ENCODE measurements at places on chromosomes 3 and 15.

DNA sequence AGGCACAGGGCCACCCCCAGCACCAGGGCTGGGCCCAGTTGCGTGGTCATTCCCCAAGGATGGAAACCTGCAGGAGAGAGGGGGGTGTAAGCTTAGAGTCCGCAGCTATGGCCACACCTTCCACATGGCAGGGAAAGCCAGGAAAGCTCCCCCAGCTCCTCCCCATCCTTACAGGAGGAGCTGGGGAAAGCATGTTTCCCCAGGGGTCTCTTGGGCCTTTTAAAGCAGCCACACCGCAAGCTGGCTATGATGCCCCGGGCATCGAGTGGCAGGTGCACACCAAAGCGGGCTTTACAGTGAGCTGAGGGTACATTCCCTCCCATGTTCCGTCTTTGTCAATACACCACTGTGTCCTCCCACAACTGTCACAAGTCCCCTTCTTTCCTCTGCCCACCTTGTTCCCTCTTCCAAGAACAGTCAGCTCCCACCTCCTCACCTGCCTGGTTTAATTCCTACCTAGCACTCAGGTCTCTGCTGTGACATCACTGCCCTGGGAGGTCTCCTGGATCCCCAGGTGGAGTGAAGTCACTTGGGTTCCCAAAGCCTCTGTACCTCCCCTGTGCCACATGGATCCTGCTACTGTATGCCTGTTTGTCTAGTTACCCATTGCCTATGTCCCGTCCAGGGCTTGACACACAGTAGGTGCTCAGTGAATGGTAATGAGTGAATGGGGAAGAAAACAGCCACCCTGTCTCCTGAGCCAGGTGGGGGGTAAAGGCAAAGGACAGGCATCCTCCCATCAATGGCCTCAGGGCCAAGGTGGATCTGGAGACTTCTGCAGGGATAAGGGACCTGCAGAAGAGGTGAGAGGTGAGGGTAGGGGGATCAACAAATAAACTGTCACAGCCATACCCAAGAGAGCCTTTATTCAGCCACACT lies 3.4 kb downstream of the HYAL3 start:
- no peak for DNase-seq

- no peak for DNase-seq
Measured at GRCh38 chr3:112761062-112761638, 85.5 kb downstream of the CD200R1L start.

- no peak for DNase-seq
Measured at GRCh38 chr3:1967525-1967924, 131.1 kb upstream of the CNTN4 start.

DNA sequence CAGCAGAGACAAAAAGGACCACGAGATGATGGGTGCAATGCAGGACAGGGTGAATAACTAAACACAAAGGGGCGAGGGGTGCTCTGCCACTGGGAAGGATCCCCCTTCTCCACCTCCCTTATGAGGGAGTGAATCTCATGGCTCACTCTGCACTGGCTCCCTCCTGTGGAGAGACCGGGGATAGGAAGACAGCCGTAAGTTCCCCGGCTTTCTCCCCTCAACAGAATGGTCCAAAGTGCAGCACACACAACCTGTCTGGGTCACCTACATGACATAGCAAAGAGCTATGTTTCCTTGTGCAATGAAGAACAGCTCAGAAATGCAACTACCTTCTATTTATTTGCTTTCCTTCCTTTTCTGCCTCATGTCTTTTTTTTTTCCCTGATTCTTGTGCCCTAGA lies 7.8 kb upstream of the ACSBG1 start:
- DNase-seq: no peak

DNA sequence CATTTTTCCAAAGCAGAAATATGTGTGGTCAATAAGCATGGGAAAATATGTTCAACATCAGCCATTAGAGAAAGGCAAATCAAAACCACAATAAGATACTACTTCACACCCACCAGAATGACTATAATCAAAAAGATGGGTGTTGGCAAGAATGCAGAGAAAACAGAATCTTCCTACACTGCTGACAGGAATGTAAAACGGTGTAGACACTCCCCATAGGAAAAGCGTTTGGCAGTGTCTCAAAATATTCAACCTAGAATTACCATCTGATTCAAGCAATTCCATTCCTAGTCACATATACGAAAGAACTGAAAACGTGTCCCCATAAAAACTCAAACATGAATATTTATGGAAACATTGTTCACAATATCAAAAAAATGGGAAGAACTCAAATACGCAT lies 123.3 kb downstream of the ADAMTS17 start:
- DNase-seq: no peak

DNA sequence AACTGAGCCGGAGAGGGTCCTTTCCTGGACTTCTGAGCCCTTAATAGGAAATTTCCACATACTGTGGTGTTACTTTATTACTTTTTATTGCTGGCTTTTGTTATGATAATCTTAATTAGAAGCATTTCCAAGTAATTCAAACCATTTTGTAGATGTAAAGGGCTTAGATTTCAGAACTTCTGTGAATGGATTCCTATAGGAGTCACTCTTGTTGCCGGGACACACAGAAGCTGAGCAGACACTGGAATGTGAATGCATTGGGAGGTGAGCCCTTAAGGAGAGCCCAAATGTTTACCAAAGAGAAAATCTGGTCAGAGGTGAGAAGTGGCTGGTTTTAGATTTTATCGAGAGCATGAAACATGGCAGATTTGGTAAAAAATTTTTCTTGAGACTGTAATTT lies 87.4 kb downstream of the FNDC3B start:
- no peak for DNase-seq

DNA sequence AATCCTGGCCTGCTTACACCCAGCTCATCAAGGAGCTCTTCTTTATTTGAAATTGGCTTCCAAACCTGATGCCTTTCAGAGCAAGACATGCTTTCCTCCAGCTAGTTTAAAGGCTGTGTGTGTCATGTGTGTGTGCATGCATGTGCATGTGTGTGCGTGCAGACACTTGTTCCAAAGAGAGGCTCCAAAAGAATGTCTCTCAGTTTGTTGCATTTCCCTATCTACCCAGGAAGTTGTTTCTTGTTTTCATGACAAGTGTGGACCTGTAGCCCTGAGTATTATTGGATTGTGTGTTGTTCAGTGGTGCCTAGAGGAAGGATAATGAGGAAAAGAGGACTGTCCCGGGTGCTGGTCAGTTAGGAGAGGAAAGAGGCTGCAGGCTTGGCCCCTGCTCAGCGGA lies 240.0 kb downstream of the THSD4 start:
- DNase-seq: no peak

GRCh38 chr3:30752970-30753369 lies 141.5 kb downstream of the GADL1 start:
- no peak for DNase-seq

- no peak for DNase-seq
Measured at GRCh38 chr15:100021653-100022052, 288.4 kb upstream of the LYSMD4 start.

DNA sequence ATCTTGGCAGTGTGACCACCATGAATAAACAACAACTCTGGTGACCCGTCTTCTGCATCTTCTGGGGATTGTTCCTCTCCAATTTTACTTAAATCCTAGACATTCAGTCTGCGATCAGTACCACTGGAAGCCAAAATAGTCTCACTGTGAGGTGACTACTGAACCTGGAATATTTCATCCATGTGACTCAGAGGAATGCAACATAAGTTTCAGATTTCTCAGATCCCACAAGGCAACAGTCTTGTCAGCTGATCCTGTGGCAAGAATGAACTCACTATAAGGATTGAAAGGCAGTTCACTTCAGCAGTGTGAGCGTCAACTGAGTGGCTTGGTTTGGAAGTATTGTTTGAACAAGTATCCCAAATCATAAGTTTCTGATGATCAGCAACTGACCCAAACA lies 13.2 kb downstream of the NSUN3 start:
- DNase-seq: peak; percentile 64

- DNase-seq: no peak
Measured at GRCh38 chr15:41801850-41802455, 25.9 kb upstream of the JMJD7 start.

DNA sequence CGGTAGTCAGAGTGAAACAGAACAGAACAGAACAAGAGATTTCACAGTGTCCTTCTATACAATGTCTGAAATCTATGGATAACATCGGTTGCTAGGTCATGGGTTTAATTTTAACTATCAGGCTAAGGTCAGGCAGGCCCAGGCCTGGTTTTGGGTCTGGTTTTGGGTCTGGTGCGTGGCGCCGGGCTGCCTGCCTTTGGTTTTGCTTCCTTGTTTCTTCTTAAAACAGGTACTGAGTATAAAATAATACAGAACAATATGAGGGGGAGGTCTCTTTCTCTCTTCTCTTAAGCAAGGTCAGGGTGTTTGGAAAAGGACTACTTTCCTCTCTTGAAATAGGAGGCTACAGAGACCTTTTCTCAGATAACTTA lies 1.4 kb downstream of the AEN start:
- no peak for DNase-seq

DNA sequence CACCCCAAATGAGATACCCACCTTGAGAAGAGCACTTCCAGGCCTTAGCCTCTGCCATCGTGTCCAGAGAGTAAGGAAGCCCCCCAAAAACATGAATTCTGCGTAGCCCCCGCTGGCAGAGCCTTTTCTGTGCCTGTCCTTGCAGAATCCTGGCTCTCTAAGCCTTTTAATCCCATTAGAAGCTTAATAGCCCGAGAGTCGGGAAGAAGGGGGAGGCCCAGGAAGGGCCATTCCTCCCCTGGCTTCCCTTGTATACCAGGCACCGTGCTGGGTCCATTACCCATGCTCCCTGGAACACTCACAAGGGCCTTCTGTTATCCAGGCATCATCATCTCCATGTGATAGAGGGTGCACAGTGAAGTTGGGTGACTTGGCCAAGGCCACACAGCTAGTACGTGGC lies 7.1 kb downstream of the SPTBN5 start:
- no peak for DNase-seq

GRCh38 chr15:39243396-39243795 lies 337.5 kb upstream of the THBS1 start:
- DNase-seq: peak; percentile 66

- no peak for DNase-seq
Measured at GRCh38 chr3:143764840-143765239, 83.4 kb downstream of the SLC9A9 start.

GRCh38 chr3:41190509-41191284 lies 8.6 kb upstream of the CTNNB1 start:
- DNase-seq: no peak

- DNase-seq: no peak
Measured at GRCh38 chr15:70526974-70527325, 236.4 kb downstream of the UACA start.

- DNase-seq: no peak
Measured at GRCh38 chr3:193944518-193944884, 191.4 kb upstream of the HES1 start.

- DNase-seq: no peak
Measured at GRCh38 chr3:139617672-139618268, 60.0 kb downstream of the NMNAT3 start.

DNA sequence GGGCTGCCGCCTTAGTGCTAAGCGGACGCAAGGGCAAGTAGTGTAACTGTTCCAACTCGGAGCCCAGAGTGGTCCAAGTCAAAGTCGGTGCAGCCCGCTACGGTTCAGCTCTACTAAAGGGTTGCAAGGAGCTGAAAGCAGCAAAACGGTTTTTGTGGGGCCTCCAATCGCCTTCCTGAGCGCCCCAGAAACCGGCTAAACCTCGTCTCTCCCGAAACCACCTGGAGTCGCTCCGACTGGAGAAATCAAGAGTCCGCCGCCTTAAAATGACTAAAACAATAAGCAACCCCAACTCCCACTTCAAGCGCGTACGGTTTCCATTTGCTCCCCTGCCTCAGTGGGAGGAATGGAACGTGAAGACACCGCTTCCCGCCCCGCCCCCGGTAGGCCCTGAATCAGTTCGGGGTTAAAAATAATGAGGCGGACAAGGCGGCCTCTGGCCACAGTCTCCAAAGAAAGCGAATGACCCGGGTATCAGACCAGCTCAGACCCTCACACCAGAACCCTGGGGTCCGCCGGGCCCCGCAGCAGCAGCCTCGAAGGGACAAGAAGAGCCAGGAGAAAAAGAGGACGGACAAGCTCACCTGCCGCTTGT lies 401 bp downstream of the SEC11A start:
- peak; percentile 53 for DNase-seq

- DNase-seq: no peak
Measured at GRCh38 chr3:73401616-73402279, 223.0 kb downstream of the PDZRN3 start.

GRCh38 chr3:28077572-28077971 lies 163.8 kb upstream of the CMC1 start:
- peak; percentile 80 for DNase-seq

GRCh38 chr3:106514431-106514830 lies 645.6 kb upstream of the CBLB start:
- DNase-seq: no peak

- no peak for DNase-seq
Measured at GRCh38 chr3:85740561-85740960, 781.8 kb downstream of the CADM2 start.

- peak; percentile 38 for DNase-seq
Measured at GRCh38 chr3:192844836-192845525, 72.7 kb downstream of the MB21D2 start.

DNA sequence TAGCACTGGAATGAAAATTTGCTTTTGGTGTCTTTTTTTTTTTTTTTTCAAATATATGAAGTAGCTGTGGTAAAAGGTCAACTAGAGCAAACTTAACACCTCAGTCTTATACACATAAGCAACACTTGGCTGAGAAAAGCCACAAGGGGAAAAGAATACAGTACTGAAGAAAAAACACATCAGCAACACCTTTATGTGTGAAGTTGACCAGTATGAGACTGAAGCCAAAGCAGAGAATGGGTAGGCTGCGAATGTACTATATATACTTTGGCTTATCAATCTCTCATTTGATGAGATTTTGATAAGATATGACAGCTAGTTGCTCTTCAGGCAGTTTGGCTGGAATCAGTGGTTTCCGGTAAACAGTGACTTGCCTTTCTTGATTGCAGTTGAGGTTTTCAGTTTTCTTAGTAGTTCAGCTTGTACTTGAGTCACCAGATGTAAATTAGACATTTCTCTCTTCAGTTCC lies 22.0 kb upstream of the ZCWPW2 start:
- peak; percentile 52 for DNase-seq

DNA sequence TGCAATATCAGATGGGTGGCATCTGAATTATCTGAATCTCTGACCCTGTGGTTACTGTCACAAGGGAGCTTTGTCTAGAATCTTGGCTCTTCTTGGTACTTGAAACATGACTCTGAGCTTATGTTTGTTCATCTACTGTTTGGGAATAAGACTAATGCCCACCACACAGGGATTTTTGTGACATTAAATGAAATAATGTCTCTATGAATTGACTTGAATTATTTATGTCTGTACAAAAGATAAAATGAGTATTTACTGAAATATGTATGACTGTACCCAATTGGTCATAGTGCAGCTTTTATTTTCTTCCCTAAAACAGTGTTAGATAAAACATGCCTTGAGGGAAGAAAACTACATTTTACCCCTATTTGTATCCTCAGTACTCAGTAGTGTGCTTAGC lies 87.9 kb upstream of the ZPLD1 start:
- no peak for DNase-seq

DNA sequence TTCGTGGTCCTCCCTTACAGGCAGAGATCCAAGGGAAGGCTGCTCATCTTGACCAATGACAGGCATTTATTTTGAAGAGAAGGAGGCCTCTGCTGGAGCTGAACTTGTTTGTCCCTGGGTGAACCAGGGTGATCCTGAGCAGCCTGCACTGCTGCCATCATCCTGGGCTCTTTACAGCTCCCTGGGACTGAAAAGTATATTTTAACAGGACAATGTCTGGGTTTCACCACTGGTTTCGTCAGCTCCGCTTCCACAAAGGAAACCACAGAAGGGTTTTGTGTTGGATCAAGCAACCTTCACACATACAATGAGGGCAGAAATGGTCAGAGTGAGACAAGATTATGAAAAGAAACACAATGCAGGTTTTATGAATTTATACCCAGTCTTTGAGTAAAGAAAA lies 400.7 kb upstream of the TPM1 start:
- DNase-seq: peak; percentile 46

GRCh38 chr3:16995601-16996000 lies 110.8 kb downstream of the PLCL2 start:
- DNase-seq: no peak
